ENCODE measurements at places on chromosomes 2 and 18.

GRCh38 chr2:178327516-178327915, 123.5 kb downstream of the PRKRA start:
- DNase-seq, result no peak

DNA sequence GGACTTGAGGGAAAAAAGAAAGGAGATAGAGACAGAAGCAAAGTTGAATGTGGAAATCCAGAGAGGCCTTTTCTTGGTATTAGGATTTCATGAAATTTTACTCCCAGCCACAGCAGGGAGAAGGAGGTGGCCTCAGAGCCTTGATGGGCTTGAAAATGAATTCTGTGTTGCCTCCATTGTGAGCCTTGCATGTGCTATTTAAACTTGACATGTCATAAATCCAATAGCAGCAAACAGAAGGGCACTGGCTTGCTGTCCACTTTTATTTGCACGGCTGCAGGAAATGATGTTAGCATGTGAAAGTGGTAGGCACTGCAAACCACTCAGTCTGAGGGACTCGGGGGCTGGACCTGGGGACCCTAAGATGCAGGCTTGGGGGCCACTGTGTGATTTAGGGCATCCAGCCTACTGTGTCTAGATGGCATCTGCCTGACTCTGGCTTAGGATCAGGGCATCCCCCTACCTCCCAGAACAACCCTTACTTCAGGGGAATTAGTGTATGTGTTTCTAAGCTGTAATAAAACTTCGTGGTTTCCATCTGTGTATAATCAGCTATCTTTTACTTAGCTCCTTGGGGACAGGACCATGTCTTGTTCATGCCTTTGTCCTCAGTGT, 139.1 kb upstream of the SKOR2 start:
- DNase-seq, result no peak

GRCh38 chr18:28065793-28066186, 111.1 kb downstream of the CDH2 start:
- DNase-seq, result no peak

GRCh38 chr2:222895144-222895543, 34.3 kb downstream of the ACSL3 start:
- DNase-seq, result no peak

- no peak for DNase-seq
These were observed 184.8 kb downstream of the CAMKMT start for GRCh38 chr2:44546459-44547127.

GRCh38 chr2:42169874-42170521, 845 bp downstream of the EML4 start:
- no peak for DNase-seq

DNA sequence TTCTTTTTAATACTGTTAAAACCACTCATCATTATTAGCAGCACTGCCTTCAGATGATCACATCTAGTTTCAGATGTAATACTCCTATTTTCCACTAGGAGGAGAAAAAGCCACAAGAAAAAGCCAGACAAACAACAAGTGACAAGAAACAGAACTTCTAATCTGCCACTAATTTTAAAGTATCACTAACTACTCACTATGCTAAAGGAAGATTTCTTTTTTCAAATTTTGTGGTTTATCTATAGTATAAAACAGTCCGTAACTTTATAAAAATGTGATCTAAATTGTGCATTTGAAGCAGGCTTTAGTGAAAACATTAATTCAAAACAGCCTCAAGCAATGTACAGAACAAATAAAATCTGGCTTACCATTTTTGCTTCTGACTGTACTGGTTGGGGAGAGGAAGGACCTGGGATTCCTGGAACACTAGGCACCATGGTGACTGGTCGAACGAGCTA, 56.8 kb downstream of the ATF2 start:
- no peak for DNase-seq

DNA sequence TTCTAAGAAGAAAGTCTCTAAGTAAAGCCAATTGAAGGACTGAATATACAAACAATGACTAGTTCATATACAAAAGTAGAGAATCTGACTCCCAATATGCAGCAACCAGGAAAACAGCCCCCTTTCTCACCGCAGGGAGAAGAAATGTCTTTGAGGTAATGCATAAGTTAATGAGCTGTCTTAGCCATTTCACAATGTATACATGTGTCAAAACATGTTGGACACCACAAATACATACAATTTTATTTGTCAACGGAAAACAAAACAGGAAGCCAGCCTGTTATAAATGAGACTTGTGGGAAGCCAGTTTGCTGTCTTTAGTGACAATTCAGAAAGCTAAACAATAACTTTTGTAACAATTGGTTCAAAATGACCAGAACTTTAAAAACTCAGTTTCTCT, 389.2 kb downstream of the CBLN2 start:
- no peak for DNase-seq

GRCh38 chr2:223260681-223261080, 208.7 kb downstream of the KCNE4 start:
- no peak for DNase-seq

DNA sequence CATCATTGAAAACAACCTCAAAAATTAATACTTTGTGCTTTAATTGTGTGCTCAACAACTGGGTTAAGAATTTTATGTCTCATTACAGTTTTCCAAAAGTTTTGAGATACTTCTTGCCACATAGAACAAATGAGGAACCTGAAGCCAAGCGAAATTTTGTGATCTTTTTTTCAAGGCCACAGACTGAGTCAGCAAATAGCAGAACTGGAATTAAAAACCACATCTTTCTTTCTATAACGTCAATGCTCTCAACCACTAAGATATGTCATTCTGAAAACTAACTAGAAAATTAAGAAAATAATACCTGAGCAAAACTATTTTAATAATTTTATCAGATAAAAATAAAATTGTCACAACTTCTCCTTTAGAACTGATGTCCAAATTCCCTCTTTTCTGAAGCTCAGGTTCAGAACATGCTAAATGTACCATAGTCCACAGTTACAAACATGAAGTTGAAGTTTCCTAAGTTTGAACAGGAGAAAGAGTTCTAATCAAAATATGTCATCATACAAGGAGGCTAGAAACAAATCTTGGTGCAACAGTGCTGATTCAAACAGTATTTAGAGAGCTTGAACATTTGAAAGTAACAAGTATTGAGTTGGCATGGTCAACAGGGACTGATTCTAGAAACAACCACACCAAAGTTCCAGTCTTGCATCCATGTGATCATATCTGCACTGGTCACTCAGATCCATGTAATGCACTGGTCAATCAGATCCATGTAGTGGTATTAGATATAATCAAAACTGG, 27.6 kb upstream of the CALCRL start:
- no peak for DNase-seq

- DNase-seq, result no peak
These were observed 73.3 kb upstream of the MCFD2 start for GRCh38 chr2:46988733-46989481.

DNA sequence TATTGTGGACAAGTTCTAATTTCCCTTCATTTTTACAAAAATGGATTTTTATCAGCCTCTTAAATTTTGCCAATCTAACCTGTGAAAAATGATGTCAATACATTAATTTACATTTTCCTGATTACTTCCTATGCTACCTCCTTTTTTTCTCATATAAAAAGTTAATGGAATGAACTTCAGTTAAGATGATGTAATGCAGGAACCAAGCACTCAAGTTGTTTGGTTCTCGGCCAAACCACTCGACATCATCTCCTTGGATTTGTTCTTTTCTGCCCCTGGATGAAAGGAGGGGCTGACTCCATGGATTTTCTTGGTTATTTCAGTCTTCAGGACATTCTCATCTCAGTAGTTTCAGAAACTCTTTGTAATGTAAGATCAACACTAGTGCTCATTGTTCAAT, 253.1 kb upstream of the NXPH2 start:
- DNase-seq, result no peak

DNA sequence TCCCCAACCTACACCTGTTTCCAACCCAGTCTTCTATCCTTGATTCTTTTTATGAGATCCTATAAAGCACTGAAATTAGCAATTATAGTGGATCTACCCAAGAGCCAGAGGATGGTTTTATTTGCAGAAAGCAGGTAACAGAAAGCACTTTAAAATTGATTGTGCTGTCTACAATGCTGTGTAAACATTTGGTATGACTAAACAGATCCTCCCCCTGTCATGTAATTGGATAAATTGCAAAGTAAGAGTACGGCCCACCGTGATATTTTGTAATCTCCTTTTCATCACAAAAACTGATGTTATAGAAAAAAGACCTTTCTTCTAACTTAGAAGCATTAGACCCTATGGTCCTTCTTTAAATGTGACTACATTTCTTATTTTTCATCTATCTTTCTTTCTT, 11.3 kb upstream of the PPP3R1 start:
- DNase-seq, result no peak

DNA sequence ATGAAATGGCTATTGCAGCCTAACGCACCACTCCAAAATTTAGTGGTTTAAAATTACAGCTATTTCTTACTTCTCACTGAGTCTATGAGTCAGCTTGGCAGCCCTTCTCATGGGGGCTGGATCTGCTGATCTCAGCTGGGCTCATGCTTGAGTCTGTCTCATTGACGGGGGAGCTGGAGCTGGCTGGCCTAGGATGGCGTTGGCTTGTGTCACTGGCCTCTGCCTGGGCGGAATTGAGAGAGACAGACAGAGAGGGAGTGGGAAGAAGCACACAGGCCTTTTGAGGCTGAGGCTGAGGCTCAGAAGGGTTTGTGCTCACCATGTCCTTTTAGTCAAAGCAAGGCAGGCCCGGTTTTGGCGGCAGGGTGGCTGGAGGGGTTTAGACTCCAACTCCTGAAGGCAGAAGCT, 412.1 kb upstream of the MYT1L start:
- no peak for DNase-seq

- DNase-seq, result no peak
These were observed at the start of gene ZNF385B for GRCh38 chr2:179861416-179862067. TSS of gene ZNF385B (minus strand) at chr2:179861612.

GRCh38 chr2:120231564-120231973, 8.4 kb upstream of the TMEM185B start:
- no peak for DNase-seq

GRCh38 chr2:169705927-169706326, 11.7 kb downstream of the PHOSPHO2 start:
- no peak for DNase-seq

DNA sequence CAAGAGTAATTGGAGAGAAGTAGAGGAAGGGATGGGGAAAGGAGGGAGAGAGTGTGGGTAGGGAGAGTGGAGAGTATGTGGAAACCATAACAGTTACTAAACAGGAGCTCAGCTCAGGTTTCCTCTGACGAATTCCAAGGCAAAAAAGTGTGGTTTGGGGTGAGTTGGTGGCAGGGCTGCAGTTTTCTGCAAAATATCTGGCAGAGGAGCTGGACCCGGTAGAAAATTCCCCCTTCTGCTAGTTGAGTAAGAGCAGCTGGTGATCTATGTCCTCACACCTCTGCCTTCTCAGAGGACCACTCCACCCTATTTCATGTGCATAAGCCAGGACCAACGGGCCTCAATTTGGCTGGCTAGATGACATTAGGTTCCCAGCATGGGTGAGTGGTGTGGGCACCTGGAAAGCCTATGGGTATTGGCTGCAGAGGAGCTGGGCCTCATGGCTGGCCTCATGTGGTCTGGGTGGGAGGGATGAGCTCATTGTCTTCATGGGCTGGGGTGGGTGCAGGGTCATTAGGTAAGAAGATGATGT, 13.2 kb downstream of the NRP2 start:
- DNase-seq, result no peak

DNA sequence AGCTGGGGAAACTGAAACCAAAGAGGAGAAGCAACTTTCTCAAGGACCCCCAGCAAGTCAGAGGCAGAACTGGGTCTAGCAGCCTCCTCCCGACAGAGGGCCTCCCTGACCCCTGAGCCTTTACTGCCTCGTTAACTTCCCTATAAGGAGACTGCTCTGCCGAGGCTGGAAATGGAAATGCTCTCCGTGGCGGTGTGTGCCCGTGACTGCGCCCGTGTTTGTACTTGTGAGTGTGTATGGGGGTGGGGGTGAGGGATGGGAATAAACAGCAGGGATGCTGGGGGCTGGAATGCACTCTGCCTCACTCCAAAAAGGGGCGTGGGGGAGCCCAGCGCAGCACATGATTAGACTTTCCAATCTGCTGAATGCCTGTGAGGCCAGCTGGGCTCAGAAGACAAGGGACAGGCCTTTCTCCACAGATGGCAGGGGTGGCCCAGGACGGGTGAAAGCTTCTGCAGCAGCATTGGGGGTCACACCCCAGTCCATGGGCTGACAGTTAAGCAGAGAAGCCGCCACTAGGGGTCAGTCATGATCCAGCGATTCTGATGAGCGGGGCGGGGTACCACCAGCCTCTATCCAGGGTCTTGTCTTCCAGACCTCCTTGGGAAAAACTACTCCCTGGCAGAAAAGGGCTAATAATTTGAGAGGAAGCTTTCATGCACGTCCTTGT, 26.8 kb downstream of the MPHOSPH10 start:
- peak; percentile 60 for DNase-seq

- no peak for DNase-seq
These were observed 137.6 kb downstream of the HDAC4 start for GRCh38 chr2:239263231-239263630.

DNA sequence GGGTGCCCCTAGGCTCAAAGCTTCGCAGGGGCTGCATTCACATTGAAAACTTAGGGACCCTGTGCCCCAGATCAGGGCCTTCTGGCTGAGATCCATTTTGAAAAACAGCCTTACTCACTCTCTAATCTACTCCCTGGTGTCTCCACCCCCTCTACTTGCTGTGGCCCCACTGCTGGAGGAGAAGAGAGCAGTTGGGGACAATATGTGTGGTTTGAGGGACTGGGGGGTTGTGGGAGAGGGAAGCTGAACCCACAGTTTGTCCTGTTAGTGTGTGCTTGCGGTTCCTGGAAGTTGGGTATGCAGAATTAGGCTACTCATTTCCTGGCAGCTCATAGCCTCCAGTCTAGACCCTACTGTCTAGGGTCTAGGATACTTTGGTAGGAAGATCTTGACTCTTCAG, 211.4 kb downstream of the PRKCE start:
- DNase-seq, result no peak

GRCh38 chr2:64342195-64343099, 111.5 kb upstream of the LGALSL start:
- DNase-seq, result no peak

GRCh38 chr2:10378189-10378588, 69.9 kb downstream of the ODC1 start:
- peak; percentile 34 for DNase-seq

GRCh38 chr2:68234405-68234804, 17.9 kb downstream of the PPP3R1 start:
- DNase-seq, result no peak

DNA sequence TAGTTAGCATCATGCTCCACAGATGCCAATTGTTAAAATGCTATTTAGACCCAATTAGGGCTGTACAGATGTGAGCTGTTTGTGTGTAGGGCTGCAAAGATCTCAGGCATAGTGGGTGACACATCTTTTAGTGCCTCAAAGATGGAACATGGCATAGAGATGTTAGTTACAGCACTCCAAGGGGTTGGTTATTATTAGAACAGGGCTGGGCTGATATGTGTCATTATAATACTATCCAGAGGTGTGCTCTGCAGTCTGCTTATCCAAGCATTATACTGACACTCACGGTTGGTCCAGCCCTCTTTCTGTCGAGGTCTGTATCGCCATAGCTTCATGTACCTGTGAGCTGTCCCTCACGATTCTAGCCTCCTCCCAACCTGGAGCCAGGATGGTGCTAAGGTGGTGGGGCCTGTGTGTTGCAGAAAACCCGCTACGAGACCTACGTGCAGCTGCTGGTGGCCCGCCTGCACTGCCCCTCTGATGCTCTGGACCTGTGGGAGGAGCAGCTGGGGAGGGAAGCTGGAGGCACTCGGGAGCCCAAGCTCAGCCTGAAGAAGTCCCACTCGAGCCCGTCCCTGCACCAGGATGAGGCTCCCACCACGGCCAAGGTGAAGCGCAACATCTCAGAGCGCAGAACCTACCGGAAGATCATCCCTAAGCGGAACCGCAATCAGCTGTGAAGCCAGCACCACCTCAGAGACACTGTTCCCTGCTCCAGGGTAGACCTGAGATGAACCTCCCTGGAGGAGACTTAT, 27.1 kb downstream of the PSD4 start:
- DNase-seq, result no peak

Measured in activated CD4-positive, alpha-beta T cell treated with anti-CD3 and anti-CD28 coated beads, Interleukin-2, amount 50 U/mL, for 1 hour (primary cell).